CD4-positive, alpha-beta T cell treated with Interleukin-12 subunit alpha and Interleukin-12 subunit beta, for 1 hour (primary cell): ENCODE measurements at places on chromosomes 2 and 18.

GRCh38 chr18:9810299-9810698, 75.5 kb upstream of the TXNDC2 start:
- no peak for DNase-seq

DNA sequence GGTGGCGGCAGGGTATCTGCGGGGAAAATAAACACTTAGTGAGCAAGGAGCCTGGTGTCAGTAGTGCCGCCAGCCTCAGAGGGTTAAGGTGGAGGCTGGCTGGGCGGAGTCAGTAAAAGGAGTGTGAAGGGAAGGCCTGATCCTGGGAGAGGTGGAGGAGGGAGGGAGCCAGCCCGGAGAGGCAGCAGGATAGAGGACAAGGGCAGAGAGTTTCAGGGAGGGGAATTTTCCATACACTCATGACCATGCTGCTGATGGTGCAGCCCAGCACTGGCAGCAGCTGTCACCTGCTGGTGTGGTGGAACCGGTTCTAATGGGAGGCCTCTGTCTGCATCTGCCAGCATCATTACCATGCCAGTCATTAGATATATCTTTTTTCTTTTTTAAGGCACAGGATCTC, 2.0 kb upstream of the TEX44 start:
- DNase-seq, result no peak

- no peak for DNase-seq
These were observed 360.0 kb downstream of the PTPRM start for GRCh38 chr18:7927119-7927518.

GRCh38 chr2:66070721-66071602, 364.0 kb upstream of the MEIS1 start:
- DNase-seq, result no peak

DNA sequence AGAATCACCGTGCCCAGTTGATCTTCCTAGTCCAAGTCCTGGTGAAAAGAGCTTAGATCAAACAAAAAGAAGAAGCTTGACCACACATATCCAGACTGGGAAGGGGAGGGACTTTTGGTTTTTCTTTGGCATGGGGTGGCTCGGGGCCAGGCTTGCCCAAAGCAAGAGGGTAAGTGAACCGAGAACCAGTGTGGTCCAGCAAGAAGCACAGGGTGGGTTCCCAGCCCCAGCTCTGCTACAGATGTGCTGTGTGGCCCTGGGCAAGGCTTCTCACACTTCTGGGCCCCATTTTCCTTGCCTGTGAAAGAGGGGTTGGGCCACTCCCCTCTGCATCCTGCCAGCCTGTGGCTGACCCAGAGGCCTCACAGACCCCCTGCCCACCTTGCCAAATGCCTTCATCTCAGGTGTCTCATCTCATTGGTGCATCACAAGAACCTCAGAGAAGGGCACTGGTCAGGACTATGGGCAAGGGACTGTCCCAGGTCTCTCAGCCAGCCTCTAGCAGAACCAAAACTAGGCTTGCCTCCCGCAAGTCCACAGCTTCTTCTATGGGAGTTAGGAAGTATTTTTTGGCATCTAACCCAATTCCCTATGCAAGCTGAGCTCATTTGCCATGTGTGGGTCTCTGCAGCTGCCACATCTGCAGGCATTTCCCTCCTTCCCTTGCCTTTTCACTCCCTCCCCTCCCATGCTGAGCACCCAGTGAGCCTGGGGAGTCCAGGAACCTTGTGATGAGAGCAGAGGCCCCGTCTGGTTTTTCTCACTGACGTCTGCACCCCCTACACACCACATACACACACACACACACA, 6.9 kb downstream of the ATP6V1B1 start:
- no peak for DNase-seq

DNA sequence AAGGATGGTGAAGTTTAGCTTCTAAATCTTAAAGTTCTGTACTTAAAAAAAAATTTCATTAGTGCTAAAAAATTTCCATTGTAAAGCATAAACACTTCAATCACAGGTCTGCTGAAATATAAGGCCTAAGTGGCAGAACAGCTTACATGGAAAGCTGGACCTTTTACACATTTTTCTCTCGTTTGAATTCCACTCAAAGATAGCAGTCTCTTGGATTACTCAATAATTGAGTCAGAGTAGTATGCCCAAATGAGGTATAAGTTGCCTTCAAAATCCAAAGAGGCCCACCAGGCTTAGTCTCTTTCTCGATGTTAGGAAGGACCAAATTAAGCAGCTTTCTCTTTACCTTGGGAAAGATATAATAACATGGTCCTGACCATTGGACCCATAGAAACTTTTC, 220.4 kb upstream of the CWC22 start:
- no peak for DNase-seq

GRCh38 chr2:11163439-11164317, 8.4 kb downstream of the SLC66A3 start:
- no peak for DNase-seq

DNA sequence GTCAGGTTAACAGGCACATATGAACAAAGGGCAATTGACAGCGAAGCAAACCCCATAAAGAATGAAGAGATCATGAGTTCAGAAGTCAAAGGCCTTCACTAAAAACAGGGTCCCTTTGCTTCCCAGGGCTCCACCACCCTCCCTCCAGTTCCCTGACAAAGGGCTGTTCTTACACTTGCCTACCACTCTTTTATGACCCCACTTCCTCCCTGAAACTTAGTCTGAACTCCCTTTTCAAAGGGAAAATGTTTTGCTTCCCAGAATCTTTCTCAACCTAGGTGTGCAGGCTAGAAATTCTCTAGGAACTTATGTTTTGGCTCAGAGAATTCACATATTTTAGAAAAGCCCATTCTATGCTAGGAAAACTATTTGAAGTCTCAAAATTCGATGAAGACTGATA, 86.0 kb upstream of the ITGA4 start:
- no peak for DNase-seq

GRCh38 chr18:3713166-3713565, 263.2 kb downstream of the TGIF1 start:
- DNase-seq, result no peak

DNA sequence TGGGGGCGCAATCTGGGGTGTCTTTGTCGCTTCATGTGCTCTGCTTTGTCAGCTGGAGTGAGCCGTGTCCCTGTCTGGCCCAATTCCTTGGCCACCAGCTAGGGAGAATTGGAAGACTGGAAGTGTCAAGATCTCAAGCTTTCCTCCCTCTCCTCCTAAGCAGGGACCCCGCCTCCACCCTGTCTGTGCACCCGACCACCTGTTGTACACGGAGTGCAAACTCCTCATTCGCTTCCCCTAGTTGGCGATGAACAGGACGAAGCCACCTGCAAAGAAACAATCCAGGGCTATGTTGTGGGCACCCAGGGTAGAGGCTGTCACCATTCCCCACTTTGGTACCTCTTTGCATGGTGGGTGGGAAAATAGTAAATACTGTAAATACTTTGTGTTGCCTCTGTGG, 1.7 kb upstream of the DQX1 start:
- no peak for DNase-seq

- no peak for DNase-seq
These were observed 345.1 kb downstream of the DYSF start for GRCh38 chr2:71798266-71799012.

DNA sequence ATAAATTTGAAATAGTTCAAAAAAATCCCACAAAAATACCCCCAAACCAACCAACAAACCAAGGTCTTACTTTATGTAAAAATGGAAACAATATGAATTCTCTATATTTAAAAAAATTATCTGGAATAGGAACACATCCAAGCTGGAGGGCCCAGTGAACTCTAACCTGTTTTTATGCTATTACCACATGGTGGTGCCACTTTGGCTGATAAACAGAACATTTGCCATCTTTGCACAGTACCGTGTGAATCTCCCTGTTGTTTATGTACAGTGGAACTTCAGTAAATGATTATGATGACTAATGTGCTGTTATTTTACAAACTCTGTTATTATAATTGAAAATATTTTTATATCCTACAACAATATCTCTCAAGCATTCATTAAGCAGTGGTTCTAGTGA, 145.3 kb upstream of the SMAD7 start:
- DNase-seq, result no peak

- no peak for DNase-seq
These were observed 89.5 kb downstream of the ACKR3 start for GRCh38 chr2:236658974-236659757.

DNA sequence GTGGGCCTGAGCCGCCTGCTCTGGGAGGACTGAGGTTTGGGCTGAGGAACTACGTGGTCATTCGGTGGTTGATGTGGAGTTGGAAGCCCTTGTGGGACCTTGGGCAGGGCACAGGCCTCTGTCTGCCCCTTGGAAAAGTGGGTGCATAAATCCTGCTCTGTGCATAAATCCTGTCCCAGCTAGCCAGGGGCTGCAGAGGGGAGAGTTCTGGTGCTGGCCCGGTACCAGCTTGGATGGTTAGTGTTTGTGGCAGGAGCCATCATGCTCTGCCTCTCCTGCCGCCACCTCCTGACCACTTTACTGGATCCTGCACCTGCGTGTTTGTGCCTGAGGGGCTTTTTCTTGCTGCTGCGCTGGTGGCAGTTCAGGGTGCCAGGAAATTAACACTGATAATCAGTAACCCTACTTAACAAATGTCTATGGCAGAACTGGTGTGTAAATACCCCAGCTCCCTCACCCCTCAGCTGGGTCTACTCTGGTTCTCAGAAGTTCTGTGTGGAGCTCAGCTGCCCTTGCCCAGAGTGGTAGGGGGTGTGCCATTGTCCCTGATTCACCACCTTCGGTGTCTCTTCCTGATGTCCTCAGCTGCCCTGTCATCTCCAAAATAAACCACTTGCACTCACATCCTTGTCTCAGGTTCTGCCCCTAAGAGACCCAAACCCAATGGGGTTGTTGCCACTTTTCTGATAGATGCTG, 156.8 kb downstream of the GLI2 start:
- no peak for DNase-seq

DNA sequence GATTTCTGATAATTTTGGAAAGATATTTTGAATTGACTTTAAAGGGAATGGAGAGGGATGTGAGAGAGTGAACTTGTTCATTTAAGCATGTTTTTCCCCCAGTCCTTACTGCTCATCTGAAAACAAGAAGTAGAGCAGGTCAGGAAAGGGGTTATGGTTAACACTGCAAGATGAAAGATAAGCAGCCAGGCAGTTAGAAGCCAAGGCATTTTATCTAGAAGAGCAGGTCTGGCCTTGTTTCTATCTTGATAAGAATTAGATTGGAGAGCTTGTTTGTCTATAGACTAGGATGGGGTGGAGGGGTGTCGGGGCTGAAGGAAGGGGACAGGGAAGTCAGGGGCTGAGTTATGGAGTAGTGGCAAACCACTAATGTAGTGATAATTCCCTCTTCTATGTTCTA, 171.6 kb downstream of the IKZF2 start:
- peak; percentile 17 for DNase-seq

DNA sequence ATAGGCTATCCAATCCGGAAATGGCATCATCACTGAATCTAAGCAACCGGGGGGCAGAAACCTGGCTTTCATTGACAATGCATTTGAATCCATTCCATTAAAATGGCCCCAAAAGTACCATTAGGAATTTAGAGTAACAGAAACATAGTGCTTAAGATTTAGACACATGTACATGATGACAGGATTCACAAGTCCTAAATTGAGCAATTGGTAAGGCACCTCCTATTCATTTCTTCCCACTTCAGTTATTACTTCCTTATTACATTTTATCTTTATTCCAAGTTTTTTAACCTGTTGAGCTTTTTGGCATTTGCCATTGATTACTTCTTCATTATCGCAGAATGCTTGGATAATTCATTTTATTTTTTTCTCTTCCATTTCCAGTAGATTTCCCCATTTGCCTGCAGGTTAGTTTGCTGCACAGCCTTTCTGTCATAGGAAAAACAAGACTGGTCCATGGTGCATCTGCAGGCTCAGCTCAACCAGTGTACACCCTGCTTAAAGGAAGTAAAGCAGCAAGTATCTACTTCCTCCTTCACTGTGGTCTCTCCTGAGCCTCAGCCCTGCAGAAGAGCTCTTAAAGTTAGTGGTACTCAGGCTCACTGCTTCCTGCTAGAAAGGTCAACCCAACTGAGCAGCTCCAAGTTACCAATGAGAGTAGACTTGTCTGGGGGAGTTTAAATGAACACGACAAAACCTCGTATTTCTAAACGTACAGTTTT, 89.2 kb downstream of the DOCK10 start:
- peak; percentile 56 for DNase-seq

GRCh38 chr18:12003894-12004293, 22.6 kb downstream of the IMPA2 start:
- no peak for DNase-seq

GRCh38 chr2:218964041-218964771, 4.7 kb downstream of the CDK5R2 start:
- no peak for DNase-seq

DNA sequence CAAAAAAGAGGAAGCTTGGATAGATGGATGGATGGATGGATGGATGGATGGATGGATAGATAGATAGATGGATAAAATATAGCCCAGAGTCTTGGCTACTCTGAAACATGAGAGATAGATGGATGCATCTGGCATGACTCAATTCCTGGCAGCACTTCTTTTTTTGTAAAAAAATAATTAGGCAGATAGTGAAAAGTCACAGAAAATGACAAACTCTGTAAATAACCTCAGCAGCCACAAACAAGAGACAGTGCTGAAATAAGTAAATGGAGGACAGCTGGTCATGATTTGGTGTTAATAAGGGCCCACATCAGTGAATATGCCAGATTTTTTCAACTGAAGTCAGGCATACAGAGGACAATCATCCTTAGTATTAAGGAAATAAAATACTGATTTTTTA, 585.0 kb upstream of the GCFC2 start:
- no peak for DNase-seq

GRCh38 chr18:53544917-53545316, 679.6 kb downstream of the MBD2 start:
- DNase-seq, result no peak

DNA sequence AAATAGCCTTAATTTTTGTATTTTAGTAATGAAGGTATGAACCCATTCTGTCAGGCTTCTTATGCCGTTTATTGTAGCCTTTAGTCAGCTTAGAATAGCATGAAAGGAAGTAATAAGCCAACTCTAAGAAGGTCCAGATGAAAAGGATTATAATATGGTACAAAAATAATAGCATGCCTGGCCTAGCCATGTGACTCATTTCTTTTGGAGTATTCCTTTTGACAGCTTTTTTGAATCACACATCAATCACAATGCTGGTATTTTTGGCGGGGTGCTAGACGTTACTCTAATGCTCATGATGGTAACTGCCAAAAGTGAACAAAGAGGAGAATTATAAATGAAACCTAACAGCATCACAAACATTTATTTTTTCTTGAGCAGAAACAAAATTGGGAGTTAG, 19.9 kb downstream of the FMNL2 start:
- no peak for DNase-seq

DNA sequence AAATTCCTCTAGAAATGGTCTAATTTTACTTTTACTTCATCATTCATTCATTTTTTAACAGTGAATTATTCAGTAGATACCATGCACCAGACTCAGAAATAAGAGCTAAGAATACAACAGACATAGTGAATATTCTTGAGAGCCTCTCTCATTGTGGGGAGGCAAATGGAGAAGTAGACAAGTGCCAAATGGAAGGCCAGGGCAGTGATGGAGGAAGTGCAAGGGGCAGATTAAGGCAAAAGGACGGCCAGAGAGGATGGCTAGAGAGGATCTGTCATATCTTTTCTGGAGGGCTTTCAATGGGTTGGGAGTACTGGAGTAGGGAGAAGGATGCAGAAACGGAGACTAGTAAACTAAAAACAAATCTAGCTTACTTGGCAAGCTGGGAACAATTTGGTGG, 19.0 kb upstream of the RMDN2 start:
- DNase-seq, result no peak

GRCh38 chr2:163191372-163191771, 352.8 kb upstream of the KCNH7 start:
- no peak for DNase-seq
